ENCODE measurements at places on chromosomes 12 and 14. TPM values are rescaled to one million over a fixed set of nuclear protein-coding genes. Genes with fewer than 3 reads are reported as not detected.

DNA sequence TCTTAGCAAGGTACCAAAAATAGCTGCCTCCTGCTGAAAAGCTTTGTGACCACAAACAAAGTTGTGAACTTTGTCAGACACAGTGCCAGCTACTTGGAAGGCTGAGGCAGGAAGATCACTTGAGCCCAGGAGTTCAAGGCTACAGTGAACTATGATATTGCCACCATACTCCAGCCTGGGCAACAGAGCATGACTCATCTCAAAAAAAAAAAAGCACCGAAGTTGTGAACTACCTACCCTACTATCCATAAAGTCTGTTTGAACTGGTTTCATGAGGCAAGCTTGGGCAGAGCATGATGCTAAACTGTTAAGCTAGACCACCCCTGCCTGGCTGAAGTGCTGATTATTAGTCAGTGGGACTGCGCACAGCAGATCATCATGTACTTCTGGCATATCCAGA is 75.5 kb downstream of the RAD52 start:
- no peaks in the 10 kb centered on the region for H3K36me3 ChIP-seq
- H3K4me1 ChIP-seq = no peaks in the 10 kb centered on the region
- H3K27ac ChIP-seq = no peak overlapping the region
- H3K4me3 ChIP-seq = no peak overlapping the region
- no peak for DNase-seq
- H3K27me3 ChIP-seq = no peaks in the 10 kb centered on the region

GRCh38 chr14:94388384-94389103 is at the start of gene SERPINA1:
TSS of gene SERPINA1 (minus strand) at chr14:94388602. CDS start at chr14:94383237, 5,365 bp downstream.
- no peaks in the 10 kb centered on the region for H3K27me3 ChIP-seq
- peak; percentile 80 for DNase-seq
- no peaks in the 10 kb centered on the region for H3K4me1 ChIP-seq
- H3K4me3 ChIP-seq = peak within 1 kb of the TSS; percentile 5
- H3K36me3 ChIP-seq = no peaks in the 10 kb centered on the region

DNA sequence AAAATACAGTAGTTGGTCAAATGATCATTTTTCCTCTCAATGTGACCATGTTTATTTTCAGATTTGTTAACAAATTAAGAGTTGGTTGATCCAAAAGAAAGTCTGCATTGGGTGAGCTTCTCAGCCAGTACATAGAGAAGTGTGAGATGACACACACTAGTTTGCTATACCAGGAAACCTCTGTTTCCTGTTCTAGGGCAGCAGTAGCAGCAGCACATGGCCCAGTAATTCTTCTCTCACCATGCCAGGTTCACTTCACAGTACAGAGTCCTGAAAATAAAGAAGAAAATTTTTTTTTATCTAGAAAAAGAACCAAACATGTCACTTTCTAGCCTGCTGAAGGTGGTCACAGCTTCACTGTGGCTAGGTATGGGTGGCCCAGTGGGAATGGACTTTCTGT is 250.2 kb upstream of the OR4E1 start:
- no peaks in the 10 kb centered on the region for H3K27me3 ChIP-seq
- no peaks in the 10 kb centered on the region for H3K36me3 ChIP-seq
- H3K4me1 ChIP-seq = no peaks in the 10 kb centered on the region
- no peak overlapping the region for H3K4me3 ChIP-seq
- H3K27ac ChIP-seq = peak overlapping the region; percentile 19

DNA sequence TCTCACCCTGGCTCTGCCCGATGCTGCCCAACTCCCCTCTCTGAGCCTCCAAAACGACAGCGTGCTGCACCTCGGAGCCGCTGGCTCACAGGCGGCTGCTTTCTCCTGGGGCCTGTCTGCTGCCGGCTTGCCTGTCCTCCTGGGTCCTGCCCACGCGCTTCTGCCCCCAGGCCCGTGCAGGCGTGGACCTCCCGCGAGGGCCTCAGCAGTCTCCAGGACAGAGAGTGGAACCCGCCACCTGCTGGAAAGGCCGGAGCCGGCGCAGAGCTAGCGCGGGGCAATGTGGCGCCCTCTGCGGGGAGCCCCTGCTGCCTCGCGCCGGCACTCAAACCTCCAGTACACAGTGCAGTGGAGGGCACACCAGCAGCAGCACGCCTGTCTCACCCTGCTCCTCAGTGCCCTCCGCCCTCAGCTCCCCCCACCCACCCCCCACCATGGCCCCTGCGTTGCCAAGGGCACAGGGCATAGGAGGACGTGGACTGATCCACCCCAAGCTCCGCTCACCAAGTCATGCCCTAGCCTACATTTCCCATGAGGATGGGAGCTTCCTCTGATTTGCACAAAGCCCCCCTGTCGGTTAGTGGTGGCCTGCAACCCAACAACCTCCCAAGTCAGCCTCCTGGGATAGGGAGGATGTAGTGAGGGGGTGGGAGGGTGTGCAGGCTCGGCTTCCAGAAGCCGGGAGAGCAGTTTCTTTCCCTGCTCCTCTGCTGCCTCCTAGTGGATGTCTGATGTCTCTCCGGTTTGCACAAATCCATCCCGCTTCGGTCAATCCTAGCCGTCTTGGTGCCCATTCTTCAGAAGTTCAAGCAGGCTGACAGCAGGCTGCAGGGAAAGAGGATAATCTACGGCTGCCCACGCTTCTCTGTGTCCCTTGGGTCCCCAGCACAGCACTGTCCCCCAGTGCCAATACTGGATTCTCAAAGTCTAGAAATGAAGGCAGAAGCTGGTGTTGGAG is 25.2 kb downstream of the KRT8 start:
- DNase-seq = peak; percentile 88
- H3K27ac ChIP-seq = no peak overlapping the region
- no peaks in the 10 kb centered on the region for H3K36me3 ChIP-seq
- peak overlapping the region; percentile 32 for H3K4me3 ChIP-seq

DNA sequence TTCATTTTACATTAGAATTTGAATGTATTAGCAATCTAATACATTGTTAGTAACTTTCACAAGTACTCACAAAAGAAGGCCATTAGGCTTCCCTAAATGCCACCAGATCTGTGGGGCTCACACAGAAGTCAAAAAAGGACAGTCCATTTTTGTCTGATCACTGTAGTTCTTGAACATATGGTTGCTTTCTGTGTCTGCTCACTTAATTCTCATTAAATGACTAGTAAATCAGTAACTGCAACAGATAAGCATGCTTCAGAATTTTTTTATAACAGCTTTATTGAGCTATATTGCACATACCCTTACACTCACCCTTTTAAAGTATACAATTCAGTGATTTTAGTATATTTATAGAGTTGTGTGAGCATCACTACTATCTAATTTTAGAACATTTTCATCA is 71.4 kb downstream of the DENND5B start:
- no peaks in the 10 kb centered on the region for H3K27me3 ChIP-seq
- peaks cover 6% of the 10 kb centered on the region for H3K4me1 ChIP-seq
- no peaks in the 10 kb centered on the region for H3K36me3 ChIP-seq

- H3K4me3 ChIP-seq = no peak overlapping the region
- DNase-seq = no peak
- no peak overlapping the region for H3K27ac ChIP-seq
- H3K4me1 ChIP-seq = no peaks in the 10 kb centered on the region
- H3K36me3 ChIP-seq = no peaks in the 10 kb centered on the region
These were observed 98.4 kb downstream of the APAF1 start for GRCh38 chr12:98743362-98743953.

DNA sequence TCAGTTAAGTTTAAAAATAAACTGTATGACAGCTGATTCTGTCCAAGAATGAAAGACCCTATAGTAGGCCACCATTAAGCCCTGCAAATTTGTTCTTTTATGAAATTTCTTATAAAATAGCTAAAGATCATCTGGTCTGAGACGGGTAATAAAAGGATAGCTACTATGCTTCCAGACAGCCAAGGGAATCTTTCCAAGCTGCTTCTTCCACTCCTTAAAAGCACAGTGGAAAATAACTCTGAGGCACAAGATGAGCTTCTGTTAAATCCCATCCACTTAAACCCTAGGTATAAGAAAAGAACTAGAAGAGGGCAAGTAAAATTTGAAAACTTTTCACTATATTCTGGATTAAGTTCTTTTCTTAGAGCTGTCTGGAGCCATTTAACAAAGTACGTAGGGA is 194.3 kb downstream of the CAPZA3 start:
- DNase-seq = no peak
- H3K4me1 ChIP-seq = no peaks in the 10 kb centered on the region
- H3K36me3 ChIP-seq = no peaks in the 10 kb centered on the region
- no peak overlapping the region for H3K27ac ChIP-seq

GRCh38 chr12:1583421-1584078 is 10.8 kb downstream of the FBXL14 start:
- H3K4me3 ChIP-seq = no peak overlapping the region
- no peaks in the 10 kb centered on the region for H3K27me3 ChIP-seq
- H3K36me3 ChIP-seq = peaks cover 4% of the 10 kb centered on the region

SYNDIG1L gene
- total RNA-seq = 0.27 TPM

KRT5 gene
- total RNA-seq = 9.9 TPM

AEBP2 gene
- 40.1 TPM for total RNA-seq

BTG1 gene
- total RNA-seq = 70.2 TPM

SART3 gene
- total RNA-seq = 79.9 TPM

EIF2S3B gene
- not detected for total RNA-seq

VPS37B gene
- 49.6 TPM for total RNA-seq
